Renal cortex interstitium (tissue), 15 donors: ENCODE measurements at places on chromosomes 1 and 21.
A peak's percentile ranks its signal among the peaks of the same experiment; 100 is the strongest.

- DNase-seq, result no peak
Measured at GRCh38 chr1:49102752-49103151, 326.1 kb upstream of the BEND5 start.

DNA sequence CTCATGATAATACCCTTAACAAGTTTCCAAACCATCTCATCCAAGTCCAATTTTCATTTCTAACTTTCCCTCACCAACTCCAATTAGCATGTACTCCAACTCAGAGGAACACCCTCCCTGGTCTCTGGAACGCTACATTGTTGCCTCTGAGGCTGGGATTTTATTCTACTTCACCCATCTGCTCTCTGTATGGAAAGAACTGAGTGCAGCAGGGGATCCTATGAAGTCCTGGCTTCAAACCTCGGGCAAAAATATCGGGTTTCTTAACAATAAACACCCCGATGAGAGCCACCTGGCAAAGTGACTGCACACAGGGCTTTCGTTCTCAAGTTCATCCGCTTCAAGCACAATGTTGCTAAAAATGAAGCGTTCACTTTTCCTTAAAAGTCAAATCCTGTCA is 99.6 kb downstream of the CRB1 start:
- peak; percentile 9 for DNase-seq

- no peak for DNase-seq
Measured at GRCh38 chr1:38584448-38585355, 274.9 kb downstream of the RRAGC start.

GRCh38 chr21:37159053-37159776 is 86.2 kb downstream of the TTC3 start:
- no peak for DNase-seq

DNA sequence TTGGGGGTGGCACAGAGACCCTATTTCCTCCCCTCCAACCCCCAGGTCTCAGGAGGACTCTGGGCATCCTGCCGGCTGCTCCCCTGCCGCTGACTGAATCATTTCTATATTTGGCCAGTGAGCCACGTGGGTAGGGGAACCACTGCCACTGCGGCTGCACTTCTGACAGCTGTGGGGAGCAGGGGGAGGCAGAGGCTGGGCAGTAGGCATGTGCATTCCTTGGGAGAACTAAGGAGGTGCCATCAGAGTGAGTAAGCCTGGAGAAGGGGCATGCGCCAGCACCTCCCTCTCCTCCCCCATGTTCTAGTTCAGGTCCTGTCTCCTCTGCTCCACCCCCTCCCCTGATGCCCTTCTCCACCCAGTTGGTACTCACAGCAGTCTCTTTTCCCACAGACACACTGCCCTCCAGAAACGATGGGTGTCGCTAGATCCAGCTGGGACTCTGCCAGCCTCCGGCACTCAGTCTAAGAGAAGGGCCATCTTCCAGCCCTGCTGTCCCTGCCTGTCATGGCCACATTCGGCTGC is 12.0 kb downstream of the PPFIA4 start:
- DNase-seq, result no peak

DNA sequence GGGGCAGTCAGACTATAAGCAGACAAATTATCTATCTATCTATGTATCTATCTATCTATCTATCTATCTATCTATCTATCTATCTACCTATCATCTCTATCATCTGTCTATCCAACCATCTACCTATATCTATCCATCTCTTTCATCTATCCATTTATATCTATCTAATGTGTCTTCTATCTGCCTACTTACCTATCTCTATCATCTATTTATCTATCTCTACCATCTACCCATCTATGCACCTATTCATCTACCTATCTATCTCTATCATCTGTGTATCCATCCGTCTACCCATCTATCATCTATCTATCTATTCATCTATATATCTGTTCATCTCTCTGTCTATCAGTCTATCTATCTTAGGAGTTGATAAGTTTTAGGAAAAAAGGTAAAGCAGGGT is 10.8 kb upstream of the COG2 start:
- no peak for DNase-seq

DNA sequence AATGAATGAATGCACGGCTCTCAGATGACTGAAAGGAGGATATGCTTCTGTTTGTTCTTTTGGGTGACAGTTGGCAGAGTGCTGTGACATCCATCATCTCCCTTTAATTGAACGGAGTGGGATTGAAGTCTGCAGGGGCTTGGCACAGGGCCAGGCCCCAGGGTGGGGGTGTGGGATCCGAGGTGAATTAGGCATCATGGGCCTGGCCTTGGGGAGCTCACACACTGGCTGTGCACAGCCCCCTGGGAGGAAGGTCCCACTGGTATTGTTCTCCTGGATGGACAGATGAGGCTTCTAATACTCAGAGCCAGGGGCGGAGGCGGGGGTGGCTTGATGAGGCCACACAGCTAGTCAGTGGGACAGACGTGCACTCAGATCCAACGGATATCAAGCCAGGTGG is 19.3 kb downstream of the EPHB2 start:
- no peak for DNase-seq

GRCh38 chr21:18715606-18716005 is 312.0 kb upstream of the TMPRSS15 start:
- no peak for DNase-seq

DNA sequence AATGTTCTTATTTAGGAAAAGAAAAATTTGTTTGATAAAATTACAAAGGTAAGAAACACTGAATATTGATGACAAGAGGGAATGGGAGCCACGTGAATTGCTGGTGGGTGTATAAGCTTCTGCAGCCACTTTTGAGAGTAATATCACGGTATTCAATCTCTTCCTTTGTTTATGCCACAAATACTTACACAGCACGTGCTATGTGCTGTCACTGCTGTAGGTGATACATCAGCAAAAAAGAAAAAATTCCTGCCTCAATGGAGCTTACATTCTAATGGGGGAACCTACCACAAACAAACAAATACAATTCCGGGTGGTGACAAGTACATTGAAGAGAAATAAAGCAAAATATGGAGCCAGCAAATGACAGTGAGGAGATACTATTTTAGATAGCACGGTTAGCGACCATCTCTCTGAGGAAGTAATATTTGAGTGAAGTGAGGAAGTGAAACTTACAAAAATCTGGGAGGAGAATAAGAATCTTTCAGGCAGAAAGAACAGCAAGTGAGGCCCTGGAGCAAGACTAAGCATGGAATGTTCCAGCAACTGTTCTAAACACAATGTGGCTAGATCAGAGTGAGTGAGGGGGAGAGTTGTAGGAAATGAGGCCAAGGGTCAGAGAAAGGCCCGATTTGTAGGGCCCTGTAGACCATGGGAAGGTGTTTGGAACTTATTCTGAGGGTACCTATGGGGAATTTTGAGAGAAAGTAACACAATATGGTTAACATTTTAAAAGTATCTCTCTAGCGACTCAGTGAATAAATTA is 2.6 kb upstream of the FCRLB start:
- no peak for DNase-seq

DNA sequence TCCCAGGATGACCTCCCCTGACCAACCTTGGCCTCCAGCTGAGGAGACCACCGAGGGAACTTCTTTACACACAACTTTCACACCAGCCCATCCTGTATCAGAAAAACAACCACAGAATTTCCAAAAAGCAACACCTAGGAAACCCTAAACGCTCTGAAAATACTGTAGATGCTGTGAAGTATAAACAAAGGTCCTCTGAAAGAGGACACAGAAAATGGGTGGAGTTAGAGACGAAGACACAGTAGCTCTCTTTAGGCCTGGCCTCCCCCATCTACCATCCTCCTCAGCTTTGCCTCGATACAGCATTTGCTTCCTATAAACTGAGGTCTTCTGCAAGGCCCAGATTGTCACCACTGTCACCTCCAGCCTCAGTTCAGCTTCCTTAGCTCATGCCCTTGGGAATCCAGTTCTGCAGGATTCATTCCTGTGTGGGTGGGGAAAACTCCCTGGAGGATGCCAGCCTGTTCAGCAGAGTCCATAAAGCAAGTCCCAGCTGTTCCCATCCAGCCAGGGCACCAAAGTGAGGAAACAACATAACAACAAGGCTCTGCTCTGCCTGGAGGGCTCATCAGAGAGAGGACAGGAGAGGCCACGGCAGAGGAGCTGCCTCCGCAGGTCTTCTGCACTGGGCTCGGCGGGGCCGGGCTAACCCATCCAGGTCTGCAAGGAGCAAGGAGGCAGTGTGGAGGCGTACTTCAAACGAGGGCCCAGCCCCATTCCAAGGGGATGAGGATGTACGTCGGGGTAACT is 15.0 kb downstream of the PIK3C2B start:
- DNase-seq, result no peak

- no peak for DNase-seq
Measured at GRCh38 chr21:35316933-35317332, 267.8 kb upstream of the RUNX1 start.

DNA sequence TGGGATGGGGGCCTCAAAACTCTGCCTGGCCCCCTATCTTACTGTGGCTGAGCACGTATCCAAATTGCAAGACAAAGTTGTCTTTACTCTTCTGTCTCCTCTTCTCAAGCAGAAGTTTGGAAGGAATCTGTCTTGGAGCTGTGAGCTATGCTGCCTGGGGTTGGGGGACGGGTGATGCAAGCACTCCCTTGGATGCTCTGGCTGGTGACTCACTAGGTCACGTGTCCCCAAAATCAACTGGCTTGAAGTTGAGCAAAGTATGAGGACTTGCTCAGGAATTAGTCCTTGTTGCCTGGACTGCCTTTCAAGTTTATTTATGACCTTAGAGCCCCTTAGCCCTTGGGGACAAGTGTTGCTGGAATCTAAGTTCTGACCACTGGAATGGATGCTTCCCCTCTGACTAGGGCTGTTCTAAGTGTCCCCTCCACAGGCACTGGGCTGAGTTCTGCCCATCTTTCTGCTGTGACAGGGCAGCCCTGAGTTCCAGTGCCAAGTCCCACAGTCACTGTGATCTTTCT is 269.5 kb downstream of the HHAT start:
- DNase-seq, result no peak

- DNase-seq, result no peak
Measured at GRCh38 chr1:79271759-79272158, 265.2 kb upstream of the ADGRL4 start.

- no peak for DNase-seq
Measured at GRCh38 chr21:30942192-30942591, 60.8 kb upstream of the KRTAP11-1 start.

DNA sequence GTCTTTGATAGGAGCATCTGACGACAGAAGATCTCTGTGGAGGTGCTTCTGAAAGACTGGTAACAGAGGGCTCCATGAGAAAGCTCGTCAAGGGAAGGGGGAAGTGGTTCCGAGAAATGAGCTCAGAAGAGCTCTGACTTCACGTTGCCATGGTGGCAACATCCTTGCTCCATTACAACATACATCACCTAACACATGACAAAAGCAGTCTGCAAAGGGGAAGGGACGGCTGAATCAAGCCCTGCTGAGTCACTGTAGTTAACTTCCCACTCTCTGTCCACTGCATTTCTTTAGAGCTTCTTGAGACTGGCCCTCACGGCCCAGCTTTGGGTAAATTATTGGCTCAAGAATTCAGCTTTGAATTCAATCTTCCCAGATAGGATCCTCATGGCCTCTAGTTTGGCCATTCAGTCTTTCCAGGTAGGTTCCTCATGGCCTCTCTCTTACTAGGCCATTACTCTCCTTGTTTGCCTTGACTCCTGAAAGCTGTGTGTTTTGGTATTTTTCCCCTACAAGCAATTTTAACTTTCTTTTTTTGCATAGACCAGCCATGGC is 88.0 kb upstream of the ZNF648 start:
- no peak for DNase-seq

- DNase-seq, result no peak
Measured at GRCh38 chr21:37297364-37297763, 30.2 kb upstream of the VPS26C start.

DNA sequence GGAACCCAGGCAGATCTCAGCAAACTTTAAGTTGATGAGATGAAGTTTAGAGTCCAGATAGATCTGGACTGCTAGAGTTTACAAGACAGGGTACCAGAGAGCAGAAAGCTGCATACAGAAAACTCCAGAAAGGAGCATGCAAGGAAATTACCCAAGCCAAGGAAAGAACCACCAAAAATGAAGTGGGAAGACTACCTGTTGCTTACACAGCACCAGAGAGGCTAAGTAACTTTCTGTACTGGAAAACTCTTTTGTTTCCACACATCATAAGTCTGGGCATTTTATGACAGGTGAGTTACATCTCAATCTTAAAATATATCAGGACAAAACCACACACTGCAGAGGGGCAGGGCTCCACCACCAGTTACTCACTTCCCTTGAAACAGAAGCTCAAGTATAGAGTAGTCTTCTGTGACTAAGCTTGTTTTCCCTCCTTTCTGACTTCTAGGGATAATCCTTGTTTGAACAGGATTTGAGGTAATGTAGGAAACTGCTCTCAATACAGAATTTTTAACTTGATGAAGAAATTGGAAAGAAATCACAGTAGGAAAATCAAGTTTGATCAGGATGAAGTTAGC is 17.4 kb upstream of the GJA9 start:
- no peak for DNase-seq

- DNase-seq, result no peak
Measured at GRCh38 chr1:234505769-234506102, 26.8 kb upstream of the TARBP1 start.

DNA sequence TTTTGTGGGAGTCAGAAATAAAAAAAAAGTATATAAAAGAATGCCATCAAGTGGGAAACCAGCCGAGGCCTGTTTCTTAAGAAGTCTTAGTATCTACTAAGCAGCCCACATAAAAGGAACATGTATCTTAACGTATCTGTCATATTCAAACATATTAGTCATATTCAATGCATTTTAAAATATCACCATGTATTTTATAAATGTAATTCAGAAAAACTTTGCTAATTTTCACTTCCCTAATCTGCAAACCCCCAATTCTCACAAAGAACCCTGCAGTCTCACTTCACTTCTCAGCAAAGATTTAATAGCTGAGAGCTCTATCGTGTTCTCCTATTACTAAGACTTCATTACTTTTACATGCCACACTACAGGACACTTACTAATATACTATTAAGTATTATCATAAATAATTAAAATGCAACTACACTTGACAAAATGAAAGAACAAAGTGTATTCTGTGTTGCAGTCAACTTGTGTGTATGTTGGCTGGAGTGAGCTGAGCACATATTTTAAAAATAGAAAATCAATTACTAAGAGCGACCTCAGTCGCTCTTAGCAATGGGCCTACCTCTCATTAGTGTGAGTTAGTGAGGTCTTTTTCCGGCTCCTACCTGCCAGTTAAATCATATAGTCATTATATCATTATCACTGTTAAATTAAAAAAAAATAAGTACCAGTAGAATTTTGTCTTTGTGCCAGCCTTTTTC is 484.3 kb downstream of the LMO4 start:
- DNase-seq, result no peak

DNA sequence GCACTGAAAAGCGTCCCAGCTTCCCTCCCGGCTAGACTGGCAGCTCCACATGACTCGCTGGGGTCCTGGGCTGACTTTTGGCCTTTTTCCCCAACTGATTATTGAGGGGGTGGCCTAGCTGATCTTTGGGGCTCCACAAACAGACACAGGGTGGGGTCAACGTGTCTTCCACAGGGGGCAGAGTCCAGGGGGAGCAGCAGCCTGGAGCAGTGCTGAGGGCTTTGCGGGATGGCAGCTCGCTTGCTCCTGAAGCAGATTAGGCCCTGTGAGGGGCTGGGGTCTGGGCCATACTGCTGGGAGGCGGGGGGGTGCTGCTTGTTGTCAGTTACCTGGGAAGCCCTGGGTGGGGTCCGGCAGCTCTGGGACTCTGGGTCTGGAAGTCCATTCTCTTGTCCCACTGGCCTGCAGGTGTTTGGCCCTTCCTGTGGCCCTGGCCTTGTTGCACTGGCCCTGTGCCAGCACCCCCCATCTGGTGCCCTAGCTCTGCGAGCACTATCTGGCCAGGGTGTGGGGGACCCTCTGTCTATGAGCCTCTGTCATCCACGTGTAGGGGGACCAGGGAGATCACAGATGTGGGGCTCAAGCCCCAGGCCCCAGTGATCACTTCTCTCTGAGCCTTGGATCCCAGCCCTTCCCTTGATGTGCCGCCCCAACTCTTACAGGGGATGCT is 12.3 kb upstream of the HES5 start:
- DNase-seq, result no peak
